ENCODE measurements at places on chromosomes 6 and 20.

DNA sequence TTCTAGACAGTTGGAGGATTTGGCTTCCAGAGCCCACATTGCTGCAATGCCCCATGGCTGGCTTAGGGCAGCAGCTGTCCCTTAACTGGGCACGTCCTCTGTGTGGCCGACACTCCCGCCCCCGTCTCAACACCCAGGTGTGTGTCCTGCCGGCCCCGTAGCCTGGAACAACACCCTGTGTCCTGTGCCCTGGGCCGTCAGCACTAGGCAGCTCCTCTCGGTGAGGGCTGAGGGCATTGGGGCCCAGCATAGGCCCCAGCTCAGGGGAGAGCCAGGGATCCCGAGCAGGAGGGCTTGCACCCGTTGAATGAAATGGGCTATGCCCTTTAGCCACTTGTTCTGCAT, 121.0 kb downstream of the CDH4 start:
- DNase-seq: no peak

- DNase-seq: no peak
Measured at GRCh38 chr6:120556491-120556890, 777.8 kb downstream of the TBC1D32 start.

DNA sequence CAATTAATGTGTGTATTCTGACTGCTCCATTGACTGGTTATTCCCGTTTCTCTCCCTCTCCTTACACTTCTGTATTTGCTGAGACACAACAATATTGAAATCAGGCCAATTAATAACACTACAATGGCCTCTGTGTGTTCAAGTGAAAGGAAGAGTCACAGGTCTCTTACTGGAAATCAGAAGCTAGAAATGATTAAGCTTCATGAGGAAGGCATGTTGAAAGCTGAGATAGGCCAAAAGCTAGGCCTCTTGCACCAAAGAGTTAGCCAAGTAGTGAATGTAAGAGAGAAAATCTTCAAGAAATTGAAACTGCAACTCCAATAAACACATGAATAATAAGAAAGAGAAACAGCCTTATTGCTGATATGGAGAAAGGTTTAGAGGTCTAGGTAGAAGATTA, 489.5 kb upstream of the CITED2 start:
- DNase-seq: no peak

GRCh38 chr20:19802492-19803158, 44.6 kb downstream of the RIN2 start:
- DNase-seq: no peak

- DNase-seq: no peak
Measured at GRCh38 chr6:144559865-144560593, 274.9 kb downstream of the UTRN start.

GRCh38 chr20:58889798-58890517, 37.4 kb downstream of the GNAS start:
- DNase-seq: no peak
